ENCODE measurements at places on chromosomes 2 and 18. TPM values are rescaled to one million over a fixed set of nuclear protein-coding genes. Genes with fewer than 3 reads are reported as not detected.

Gene LRRC30
- not detected for polyA plus RNA-seq

Gene SCN9A
- 0.10 TPM for polyA plus RNA-seq

Gene SERPINB13
- polyA plus RNA-seq, result 228 TPM

Gene LOXHD1
- polyA plus RNA-seq, result 0.02 TPM

Gene SGPP2
- polyA plus RNA-seq, result 5.5 TPM

Gene LMAN1
- 18.3 TPM for polyA plus RNA-seq

Gene PAX8
- polyA plus RNA-seq, result 4.0 TPM

Gene MGAT5
- polyA plus RNA-seq, result 4.4 TPM

Gene ANKRD62
- polyA plus RNA-seq, result 0.16 TPM

Gene WNT6
- polyA plus RNA-seq, result 0.31 TPM

Gene MYO3B
- 0.08 TPM for polyA plus RNA-seq

Measured in esophagus (tissue), 2 donors.